ENCODE measurements at places on chromosomes 4 and X.
A peak's percentile ranks its signal among the peaks of the same experiment; 100 is the strongest.

DNA sequence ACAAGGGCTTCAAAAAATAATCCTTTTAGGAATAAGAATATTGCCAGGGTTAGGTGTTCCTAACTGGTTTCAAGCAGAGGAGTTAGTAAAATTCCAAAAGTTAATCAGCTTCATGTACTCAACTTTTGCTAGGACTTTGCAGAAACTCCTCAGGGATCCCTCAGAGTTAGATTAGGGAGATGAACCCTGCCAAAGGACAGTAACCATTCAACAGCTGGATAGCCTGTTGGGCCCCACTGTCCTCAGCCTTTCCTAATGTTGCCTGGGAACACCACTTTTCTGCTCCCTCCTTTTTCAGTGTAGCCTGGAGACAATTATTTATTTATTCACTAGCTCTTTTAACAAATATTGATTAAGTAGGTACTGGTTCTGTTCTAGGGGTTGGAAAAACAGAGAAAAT, 53.8 kb downstream of the NFKB1 start:
- DNase-seq = no peak

DNA sequence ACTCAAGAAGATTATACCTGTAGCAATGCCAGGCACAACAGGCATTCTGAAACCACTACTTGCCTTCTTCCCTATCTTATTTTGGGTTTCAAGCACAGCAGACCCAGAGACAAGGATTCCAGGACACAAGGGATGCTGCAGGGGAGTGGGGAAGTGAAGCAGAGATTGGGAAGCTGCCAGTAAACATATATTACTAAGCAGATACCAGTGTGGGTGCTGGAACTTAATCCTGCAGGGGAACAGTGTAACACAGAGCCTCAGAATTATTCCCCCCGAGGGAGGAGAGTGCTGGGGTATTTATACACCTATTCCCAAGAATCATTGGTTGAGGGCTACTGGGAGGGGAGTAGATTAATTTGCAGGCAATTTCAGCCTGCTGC, 33.3 kb upstream of the MAML3 start:
- DNase-seq = no peak

GRCh38 chr4:177315767-177316464, 6.2 kb downstream of the NEIL3 start:
- no peak for DNase-seq

DNA sequence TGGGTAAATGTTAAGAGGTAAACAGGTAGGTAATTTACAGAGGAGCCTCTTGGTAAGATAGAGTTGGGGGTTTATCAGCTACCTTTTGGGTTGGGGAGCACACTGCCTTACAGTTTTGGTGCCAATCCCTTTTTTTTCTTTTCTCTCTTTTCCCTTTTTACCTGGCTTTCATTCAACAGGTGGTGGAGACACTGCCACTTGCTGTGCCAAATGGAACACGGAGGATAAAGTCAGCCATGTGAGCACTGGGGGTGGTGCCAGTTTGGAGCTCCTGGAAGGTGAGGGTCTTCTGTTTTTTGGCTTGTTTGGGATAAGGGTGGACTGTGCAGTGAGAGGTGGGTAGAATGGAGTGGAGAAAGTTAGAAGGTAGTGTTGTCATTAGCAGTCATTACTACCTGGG, 14.3 kb downstream of the TAF9B start:
- no peak for DNase-seq

- DNase-seq = no peak
Measured at GRCh38 chr4:11628093-11628725, 199.5 kb upstream of the HS3ST1 start.

DNA sequence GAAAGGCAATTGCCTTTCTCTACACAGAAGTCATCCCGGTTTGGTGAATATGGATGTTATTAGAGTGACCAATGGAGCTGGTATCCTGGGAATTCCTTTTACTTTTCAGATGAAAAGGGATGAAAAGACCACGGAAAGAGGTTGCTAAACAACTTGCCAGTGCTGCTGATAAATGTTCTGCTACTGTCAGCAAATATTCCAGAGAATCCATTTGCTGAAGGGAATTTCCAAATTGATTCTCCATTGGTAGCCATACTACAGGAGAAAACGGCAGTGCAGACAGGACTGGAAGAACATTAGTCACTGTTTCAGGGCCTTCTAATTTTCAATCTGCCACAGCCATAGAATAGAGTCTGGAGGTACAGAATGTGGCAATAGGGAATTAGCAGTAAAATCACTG, 451.5 kb downstream of the PCDH11X start:
- DNase-seq = no peak

GRCh38 chrX:14015294-14015693, 14.4 kb downstream of the GEMIN8 start:
- DNase-seq = no peak

GRCh38 chr4:183986971-183987946, 82.2 kb downstream of the STOX2 start:
- no peak for DNase-seq

- no peak for DNase-seq
Measured at GRCh38 chrX:129144172-129145038, 378.9 kb downstream of the SMARCA1 start.

DNA sequence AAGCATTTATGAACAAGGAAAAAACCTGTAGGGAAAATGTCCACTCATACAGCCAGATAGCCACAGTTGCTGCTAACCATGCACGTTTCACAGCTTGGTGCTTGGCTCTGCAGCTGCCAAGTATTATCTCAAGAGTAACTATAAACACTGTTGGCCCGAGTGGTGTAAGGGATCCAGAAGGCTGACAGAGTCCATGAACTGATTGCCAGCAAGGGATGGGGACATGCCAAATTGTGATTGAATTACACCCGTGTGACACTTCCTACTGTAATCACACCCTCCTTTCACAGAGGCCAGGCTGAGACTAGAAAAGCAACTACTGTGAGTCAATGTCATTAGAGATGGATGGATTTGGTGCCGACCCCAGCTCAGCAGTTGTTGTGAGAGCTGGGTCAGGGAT, 223.9 kb upstream of the ANKRD50 start:
- DNase-seq = no peak

DNA sequence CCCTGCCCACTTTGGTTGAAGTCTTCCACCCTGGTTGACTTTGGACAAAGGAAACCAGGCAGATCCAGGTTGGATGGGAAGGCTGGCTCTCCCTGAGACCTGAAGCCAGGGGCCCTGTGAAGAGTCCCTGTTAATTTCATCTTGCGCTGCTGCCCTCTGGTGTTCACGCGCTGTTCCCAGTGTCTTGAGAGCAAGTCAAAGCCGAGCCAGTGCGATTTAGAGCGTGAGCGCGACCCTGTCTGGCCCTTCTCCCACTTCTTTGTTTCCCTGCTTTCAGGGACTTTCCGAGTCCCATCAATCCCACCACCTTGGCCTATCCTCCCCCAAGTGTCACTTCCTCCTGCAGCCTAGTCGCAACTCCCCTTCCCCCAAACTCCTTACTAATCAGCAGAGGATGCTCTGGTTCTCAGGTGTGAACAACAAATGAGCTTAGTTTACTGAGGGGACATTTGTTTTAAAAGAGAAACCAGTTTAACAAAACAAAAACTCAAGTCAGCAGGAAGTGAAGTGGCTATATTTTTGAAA, 25.8 kb upstream of the CHRNA9 start:
- DNase-seq = peak; percentile 89

- no peak for DNase-seq
Measured at GRCh38 chrX:136584545-136584944, 52.5 kb downstream of the VGLL1 start.

GRCh38 chr4:153618833-153619232, 65.2 kb upstream of the TLR2 start:
- no peak for DNase-seq

GRCh38 chrX:108131471-108131870, 39.9 kb downstream of the ATG4A start:
- no peak for DNase-seq
